ENCODE measurements at places on chromosomes 4 and X.

DNA sequence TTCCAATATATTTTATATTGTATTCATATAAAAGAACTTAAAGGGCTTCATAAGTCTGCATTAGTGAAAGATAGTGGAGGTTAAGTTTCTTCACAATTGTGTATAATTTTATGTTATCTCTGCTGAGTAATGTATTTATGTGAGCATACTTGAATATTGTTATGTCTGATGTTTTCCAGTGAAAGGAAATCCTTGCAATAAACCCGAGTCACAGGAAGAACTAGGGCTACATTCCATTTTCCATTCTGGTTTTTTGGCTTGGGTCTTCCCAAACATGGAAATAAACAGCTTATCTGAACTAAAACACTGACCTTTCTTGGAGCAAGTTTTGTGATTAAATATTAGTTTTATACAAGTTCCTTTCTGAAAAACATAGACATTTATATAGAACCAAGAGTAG, 231.3 kb upstream of the GPRIN3 start:
- no peak for DNase-seq

DNA sequence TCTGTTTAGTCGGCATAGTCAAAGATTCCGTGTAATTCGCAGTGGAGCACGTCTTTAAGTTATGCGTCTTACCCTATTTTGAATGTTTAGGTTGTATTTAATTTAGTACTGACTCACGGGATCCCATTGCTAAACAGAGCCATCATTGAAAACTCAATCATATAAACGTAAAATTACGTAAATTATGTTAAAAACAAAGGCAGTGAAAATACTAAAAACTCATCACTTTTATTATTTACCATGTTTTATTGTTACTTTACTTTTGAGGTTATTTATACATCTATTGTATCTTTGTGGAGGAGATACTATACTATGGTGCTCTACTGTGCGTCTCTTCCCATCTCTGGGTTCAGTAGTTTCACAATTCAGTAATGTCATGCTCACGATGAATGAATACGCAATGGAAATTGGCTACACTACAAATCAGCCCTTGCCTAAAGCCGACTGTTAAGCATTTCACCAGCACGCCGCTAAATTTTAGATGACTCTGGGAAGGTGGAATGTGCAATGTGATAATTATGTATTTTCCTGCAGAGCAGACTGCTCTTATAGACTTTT, 944 bp downstream of the FUNDC2 start:
- no peak for DNase-seq

GRCh38 chr4:22093126-22093525, 144.6 kb upstream of the KCNIP4 start:
- DNase-seq, result no peak

GRCh38 chrX:21947671-21948070, 7.2 kb downstream of the SMS start:
- no peak for DNase-seq

DNA sequence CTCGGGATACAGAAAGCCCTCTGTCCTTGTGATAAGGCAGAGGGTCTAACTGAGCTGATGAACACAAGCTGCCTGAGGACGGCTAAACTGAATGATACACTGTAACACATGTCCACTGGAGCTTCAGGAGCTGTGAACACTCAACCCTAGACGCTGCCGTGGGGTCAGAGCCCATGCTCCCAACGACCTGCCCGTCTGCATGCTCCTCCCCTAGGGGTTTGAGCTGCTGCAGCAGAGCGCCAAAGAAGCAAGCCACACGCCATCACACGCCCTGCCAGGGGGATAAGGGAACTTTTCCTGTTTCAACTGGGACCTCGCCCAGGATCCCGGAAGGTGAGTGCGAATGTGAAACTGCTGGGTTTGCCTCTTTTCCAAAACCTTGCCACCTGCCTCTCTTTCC, 361.8 kb downstream of the FAT4 start:
- no peak for DNase-seq

DNA sequence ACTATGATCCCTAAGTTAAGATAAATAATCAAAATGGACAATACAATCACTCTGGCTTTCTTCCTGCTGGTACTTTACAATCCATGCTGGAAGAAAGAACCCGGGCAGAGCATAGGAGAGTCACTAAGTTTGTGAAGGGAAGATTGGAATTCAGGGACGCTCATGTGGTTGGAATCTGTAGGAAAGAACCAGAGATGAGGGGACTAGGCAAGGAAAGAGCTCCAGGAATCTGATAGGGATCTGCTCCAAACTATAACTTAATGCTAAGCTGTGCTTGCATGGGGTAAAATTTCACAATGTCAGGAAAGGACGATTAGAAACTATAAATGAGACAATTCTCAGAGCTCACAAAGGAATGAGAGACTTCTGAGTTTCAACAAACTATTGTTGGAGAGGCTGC, 167.5 kb downstream of the ADGRA3 start:
- DNase-seq, result no peak

GRCh38 chr4:62670514-62670913, 1470.4 kb downstream of the ADGRL3 start:
- no peak for DNase-seq

DNA sequence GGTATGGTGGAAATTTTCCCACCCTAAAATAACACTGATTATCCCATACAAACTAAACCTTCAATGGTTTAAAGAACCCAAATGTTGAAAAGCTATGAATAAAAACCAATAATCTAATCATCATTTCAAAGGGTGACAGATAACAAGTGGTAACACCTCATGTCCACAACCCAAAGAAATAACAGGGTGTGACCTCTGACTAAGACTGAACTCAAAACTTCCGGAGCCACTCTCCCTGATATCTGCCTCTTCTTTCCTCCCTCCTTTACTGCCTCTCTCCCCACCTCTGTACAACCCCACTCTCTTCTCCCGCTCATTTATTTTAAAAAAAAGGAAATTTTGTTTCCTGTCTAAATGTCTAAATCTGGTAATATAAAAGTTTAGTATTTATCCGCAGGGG, 11.5 kb downstream of the FBXW7 start:
- DNase-seq, result no peak

DNA sequence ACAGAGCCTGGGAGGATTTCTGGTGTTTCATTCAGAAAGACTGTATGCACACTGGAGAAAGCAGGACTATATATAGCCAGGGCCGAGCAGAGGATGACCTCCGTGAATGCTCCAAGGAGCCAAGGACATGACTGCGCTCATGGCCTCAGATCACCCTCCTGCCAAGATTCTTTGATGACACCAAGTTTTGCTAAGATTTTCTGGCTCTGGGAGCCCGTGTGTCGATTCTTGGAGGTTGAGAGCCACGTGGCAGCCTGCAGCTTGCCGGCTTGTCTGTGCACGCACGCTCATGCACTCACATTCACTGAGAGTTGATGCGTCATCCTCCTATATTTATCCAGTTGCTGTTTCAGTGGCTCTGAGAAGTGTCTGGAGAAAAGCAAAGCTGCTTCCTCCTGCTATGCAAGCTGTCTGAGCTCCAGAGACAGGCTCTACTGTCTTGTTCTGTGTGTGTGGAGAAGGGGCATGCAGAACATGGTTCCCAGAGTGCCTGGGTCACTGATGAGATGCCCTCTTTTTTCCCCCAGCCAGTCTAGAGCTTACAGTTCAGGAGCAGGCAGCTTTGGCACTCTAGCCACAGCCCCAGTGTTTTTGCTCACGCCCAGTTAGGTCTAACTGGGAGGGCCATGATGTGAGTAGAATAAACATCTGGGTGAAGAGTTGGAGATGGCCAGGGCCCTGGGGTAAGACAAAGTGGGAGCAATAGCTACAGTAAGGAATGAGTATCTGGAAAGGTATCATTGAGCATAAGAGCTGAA, 64.9 kb upstream of the SCOC start:
- no peak for DNase-seq

All from Caco-2 (cell line).